Omental fat pad (tissue), 4 donors: ENCODE measurements at places on chromosomes 5 and 9. TPM values are rescaled to one million over a fixed set of nuclear protein-coding genes. Genes with fewer than 3 reads are reported as not detected.

The DMRT3 gene
- total RNA-seq, result not detected

The PHF24 gene
- total RNA-seq, result 0.28 TPM

The STK10 gene
- total RNA-seq, result 26.4 TPM

The CDH9 gene
- not detected for total RNA-seq

The SLC36A3 gene
- not detected for total RNA-seq

The GTF2H2C gene
- 18.7 TPM for total RNA-seq

The MYMK gene
- not detected for total RNA-seq

The PCDHGA12 gene
- total RNA-seq, result 17.3 TPM

The MIGA2 gene
- total RNA-seq, result 19.8 TPM
